ENCODE measurements at places on chromosomes 5 and 9.

DNA sequence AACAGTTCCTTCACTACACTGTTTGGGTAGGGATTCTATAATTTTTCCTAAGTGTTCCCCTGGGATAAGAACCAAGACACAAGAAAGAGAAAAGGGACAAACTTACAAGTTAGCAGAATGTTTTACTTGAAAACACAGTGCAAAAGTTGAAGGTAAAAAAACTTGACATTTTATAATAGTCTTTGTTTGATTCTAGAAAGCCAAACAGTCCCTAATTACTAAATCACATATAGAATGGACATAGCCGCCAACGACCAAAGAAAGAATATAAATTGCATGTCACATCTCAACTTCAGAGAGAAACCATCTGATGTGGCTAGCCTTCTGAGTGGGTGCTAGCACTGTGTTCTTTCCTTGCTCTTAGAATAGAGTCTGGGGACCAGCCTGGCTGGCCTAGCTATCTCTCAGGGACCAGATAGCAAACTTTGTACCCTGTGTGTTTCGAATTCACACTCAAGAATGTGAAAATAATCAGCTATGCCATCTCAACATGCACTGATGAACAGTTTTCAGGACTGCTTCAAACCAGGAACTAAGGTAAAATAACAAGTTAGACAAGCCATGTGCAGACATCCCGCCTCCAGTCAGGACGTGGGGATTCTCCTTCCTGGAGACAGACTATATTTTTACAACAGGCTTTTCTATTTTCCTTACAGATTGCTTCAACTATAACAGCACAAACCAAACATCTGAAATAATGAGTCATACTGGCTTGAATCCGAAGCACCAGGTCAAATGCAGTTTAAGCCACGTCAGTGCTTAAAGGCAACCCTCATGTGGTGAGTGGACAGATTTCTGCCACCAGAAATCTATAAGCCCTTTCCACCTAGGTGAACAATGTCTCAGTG, 53.7 kb downstream of the LHFPL2 start:
- DNase-seq = no peak

DNA sequence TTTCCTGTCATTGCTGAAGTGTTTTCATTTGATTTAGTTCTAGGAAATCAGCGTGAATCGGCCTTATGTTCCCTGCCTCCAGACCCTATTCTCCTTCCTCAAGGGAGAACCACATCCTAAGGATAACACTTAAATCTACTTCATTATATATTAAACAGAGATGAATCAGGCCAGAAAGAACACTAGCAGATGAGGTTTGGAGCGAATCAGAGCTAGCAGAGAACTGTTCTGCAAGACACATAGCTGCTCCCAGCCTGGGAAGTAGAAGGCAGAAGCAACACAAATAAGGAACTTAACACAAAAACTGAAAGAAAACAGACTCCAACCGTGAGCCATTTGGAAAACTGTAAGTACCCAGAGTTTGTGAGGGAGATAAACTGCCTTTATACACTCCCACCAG, 718.2 kb downstream of the SEMA5A start:
- DNase-seq = no peak

- no peak for DNase-seq
These were observed 453.3 kb upstream of the KLF4 start for GRCh38 chr9:107942856-107943255.

DNA sequence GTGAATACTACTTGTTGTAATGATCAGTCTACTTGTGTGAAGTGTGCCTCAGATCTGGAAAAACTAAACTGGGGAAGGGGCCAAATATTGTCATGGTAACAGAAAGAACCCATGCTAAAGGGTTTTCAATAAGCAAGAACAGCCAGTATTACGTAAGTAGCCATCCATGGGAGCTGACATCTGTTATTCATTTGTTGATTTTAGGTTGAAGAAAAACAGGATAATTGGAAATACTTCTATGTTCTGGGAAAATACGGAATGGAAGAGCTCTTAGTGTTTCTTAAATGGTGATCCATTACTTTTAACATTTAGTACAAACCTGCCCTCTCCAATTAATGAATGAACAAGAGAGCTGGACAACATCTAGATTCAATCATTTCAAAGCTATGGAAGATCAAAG, 485.8 kb downstream of the NTRK2 start:
- DNase-seq = no peak

GRCh38 chr5:98419825-98420224, 353.6 kb upstream of the RGMB start:
- DNase-seq = no peak

DNA sequence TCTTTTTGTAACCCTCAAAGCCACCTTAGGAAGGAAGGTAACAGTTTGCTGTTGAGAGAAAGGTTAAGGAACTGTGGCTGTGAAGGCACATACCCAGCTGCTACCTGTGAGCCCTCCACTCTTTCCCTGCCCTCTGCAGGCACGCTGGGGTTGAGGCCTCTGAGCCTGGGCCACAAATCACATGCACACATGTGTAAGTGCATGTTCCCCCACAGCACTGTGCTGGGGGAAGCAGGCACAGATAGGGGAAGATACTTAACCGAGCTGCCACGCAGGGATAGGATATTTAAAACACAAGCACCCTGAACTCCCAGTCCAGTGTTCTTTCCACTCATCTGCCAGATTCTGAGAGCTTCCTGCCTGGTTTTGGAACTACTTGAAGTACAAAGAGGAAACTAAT, 18.1 kb downstream of the LARP1 start:
- DNase-seq = no peak

DNA sequence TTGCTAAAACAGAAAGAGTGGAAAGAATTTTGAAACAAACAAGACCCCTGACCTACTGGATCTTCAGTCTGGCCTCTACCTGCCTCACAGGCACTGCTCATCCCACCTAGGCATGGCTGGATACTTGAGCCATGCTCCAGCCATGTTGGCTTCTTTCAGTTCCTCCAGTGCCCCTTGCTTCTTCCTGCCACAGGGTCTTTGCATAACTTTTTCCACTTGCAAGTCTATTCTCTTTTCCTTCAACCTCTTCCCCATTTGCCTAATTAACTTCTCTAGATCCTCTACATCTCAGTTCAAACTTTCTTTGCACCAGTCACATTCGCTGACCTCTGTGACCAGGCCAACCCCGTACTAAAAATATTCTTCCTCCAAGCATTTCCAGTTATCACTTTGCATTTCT, 50.4 kb downstream of the STARD4 start:
- DNase-seq = no peak

DNA sequence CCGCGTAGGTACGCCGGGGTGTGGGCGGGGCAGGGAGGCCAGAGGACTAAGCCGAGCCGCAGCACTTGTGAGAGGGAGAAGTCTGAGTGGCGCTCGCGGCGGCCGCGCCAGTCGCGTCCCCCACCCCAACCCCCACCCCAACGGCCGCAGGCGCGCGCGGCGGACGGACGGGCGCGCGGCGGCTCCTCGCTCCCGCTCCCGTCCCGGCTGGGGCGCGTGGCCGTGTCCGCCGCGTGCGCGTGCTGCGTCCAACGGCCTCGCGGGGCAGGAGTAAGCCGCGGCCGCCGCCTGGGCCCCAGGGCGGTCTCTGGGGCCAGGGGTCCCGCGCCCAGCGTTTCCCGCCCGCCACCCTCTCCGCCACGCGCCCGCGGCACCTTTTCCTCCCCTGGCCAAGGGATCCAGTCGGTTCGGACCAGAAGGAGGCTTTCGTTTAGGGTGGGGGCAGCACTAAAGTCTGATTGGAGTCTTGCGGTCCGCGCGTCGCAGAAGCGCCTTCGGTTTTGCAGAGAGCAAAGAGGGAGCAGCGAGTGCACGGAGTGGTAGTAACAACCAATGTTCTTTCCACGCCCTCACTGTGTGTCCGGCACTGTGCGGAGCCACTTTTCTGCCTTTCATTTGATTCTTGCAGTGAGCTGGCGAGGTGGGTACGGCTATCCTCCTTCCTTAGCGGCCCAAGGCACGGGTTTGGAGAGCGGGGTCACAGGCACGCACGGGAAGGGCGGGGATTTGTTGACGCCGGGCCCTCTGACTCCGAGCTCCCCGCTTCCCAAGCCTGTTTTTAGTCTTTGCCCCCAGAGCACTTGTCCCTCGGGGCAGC, 483 bp downstream of the G3BP1 start:
- no peak for DNase-seq
